ENCODE measurements at places on chromosomes 16 and 17.

- no peak for DNase-seq
These were observed 89.5 kb downstream of the CDH11 start for GRCh38 chr16:65032387-65032786.

DNA sequence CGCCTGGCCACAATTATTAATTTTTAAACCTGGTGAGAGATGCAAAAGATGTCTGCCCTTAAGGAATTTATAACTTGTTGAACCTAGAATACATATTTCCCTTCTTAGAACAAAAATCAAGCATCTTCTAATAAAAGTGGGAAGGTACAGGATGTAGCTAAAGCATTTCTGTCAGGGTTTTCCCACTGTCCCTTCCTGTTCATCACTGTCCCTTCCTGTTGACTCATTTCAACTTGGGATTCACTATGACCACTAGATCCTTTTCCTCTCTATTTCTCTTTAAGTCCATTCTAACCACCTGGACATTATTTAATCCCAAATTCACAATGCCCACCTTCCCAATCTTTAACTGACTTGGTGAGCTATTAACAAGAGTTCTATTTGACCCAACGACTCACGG, 33.9 kb upstream of the CDRT4 start:
- no peak for DNase-seq

- DNase-seq, result no peak
These were observed 438 bp downstream of the GRN start for GRCh38 chr17:44345454-44346026.

GRCh38 chr17:81223762-81224130, 981 bp upstream of the CEP131 start:
- DNase-seq, result no peak

GRCh38 chr16:48555597-48556242, 54.3 kb downstream of the N4BP1 start:
- DNase-seq, result no peak

- no peak for DNase-seq
These were observed 9.3 kb downstream of the MMP2 start for GRCh38 chr16:55488306-55488705.

- no peak for DNase-seq
These were observed 26.9 kb upstream of the ZNF750 start for GRCh38 chr17:82866590-82867191.

DNA sequence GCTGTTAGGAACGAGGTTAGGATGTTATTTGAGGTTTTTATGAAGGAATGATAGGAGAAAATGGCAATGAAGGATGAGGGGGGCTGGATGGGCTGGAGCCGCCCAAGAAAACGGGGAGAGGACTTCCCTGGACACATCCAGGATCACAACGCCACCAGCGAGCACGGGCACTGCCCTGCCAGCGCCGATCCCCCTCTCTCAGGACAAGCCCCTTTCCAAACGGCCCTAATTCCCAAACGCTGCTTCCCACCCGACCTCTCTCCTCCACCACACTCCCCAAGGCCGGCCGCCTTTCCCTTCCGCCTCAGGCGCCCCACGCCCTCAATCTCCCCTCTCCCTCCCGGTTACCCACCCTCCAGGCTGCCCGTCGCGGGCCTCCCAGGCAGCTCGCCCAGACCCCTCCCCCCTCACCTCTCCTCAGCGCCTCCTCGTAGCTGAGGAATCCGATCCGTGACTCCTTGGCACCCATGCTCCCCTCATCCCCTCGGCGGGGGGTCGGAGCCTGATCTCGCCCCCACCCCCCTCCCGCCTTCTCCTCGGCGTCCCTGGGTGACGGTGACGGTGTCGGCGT, 377 bp downstream of the USP32 start:
- no peak for DNase-seq

DNA sequence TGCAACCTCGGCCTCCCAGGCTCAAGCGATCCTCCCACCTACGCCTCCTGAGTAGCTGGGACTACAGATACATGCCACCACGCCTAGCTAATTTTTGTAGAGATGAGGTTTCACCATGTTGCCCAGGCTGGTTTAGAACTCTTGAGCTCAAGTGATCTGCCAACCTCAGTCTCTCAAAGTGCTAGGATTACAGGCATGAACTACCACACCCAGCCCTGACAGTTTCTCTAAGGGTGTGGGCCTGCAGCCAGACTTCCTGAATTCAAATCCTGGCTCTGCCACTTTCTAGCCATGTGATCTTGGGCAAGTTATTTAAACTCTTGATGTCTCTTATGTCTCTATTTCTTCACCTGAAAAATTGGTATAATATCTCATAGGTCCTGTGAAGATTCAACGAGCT, 5.6 kb downstream of the CUEDC1 start:
- DNase-seq, result no peak

- no peak for DNase-seq
These were observed 68.0 kb upstream of the DOC2B start for GRCh38 chr17:249236-249993.

GRCh38 chr17:40326014-40326831, 17.2 kb downstream of the RARA start:
- DNase-seq, result no peak

DNA sequence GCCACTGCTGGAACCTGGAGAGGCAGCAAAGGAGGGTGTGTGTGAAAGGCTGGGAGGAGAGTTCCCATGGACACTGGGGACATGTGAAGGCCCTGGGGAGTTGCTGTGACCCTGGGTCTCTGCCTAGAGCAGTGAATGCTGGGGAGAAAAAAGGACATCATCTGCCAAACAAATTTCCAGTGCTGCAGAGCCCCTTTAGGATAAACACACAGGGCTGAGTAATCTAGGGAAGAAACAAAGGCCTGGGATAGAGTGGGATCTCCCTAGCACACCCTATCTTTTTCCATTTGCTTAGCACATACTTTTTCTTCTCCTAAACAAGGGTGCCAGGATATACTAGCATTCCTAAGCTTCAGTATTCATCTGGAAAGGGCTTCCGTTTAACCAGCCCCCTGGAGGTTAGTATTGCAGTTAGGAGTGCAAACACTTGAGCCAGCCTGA, 3.3 kb upstream of the HIGD1B start:
- no peak for DNase-seq

DNA sequence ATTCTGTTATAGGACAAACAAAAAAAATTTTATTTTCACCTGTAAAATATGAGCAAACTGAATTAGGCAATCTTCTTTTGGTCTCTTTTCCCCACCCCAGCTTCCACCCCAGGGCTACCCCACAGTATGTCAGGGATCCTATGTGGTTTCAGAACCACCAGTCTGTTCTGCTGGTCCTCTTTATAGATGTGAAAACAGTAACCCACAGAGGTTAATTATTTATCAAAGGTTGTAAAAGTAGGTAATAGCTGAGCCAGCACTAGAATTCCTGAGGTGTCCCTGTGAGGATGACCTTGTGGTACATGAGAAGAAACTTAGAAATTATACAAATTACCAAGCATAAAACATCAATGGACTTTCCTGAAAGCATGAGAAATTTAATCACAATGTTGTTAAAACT, 428.7 kb downstream of the CNTNAP4 start:
- no peak for DNase-seq

DNA sequence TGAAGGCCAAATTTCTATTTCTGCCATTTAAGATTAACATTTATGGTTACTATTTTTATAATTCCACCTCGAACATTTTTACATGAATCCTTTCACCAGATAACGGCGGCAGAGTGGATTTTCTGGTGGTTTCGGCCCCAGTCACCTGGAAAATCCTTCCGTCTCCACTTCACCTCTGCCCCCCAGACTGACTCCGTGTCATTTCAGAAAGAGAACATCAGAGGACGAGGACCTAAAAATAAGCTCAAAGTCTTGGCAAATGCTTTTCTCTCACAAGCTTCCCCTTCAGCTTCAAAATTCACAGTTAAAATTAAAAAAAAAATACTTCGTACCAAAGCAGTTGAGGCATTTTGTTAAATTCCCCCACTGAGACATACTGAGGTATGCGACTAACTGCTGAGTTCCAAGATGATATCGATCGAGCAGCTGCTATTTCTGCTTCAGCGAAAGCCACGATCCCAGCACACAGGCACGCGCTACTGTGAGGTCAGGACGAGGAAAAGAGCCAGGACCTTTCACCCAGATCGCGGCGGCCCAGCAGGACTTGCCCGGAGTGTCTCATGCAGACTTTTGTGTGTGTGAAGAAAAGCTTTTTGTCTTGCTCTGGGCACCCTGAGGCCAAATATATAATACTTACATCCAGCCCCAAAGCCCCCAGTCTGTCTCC, 36.8 kb downstream of the ASPA start:
- DNase-seq, result no peak

DNA sequence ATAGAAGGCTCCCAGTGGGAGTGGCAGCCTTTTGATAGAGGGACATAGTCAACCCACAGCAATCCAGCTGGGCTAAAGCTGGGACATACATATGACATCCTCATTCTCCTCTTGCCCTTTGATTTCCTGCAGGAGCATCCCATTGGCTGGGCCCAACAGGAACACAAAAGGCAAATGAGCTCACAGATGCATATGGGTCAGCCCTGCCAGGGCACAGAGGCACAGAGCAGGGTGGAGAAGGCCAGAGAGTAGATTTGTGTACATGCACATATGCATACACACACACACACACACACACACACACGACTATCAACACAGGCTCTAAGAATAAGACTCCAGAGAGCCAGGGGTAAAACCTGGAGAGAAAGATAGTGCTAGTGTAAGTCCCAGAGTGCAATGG, 58.6 kb downstream of the MMD start:
- DNase-seq, result no peak

DNA sequence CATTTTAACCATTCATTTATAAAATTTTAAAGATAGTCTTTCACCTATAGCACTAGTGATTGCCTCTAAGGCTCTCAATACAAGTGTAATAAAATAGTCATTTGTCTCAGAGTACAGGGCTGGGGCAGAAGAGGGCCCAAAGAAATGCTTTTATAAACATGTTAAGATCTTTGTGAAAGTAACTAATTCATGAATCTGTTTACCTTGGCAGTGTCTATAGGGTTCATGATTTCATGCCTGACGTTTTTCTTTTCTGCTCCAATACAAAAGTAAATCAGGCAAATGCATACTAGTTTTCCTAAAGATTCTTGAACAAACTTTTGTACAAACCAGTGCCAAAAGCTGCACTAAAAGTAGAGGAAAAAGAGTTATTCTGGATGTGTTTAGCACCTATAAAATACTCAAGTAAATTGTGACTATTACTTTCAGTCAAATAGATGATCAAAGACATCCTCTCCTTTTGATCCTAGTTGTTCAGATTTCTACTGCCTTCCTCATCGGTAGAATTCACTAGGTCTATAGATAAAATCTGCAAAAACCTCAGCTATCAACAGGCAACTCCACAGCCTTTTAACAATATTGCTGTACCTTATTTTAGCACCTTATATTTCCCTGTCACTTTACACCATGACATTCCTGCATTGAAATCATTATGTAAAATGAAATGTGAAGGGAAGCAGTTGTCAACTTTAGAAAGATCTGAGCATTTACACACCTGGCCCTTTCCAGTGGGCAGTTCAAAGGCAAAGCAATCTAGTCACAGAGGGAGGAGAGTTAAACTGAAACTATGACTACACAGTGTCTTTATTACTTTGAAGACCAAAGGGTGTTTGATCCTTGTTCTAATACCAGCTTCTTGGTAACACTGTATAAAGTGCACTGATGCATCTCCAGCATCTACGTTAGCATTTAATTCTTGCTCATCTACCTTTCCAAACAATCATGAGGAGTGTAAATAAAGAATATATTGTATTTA, 100.0 kb upstream of the MED13 start:
- DNase-seq, result no peak

- no peak for DNase-seq
These were observed 452.2 kb upstream of the EEF2KMT start for GRCh38 chr16:5549802-5550201.

DNA sequence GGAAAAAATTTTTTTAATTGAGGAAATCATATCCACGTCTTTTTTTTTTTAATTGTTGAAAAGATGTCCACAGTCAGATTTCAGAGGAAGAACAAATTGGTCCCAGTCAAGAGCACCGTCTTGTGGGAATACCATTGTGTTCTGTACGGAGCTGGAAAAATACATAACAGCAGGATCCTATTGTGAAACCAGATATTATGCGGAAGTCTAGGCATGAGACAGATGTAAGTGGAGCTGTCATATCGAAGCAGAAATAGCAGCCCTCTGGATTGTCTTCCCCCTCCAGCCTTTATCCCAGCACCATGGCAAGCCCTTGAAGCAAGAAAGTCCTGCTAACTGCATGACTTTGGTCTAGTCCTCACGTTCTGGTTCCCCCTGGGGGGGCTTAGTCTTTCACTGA, 391.6 kb upstream of the ASIC2 start:
- DNase-seq, result no peak

DNA sequence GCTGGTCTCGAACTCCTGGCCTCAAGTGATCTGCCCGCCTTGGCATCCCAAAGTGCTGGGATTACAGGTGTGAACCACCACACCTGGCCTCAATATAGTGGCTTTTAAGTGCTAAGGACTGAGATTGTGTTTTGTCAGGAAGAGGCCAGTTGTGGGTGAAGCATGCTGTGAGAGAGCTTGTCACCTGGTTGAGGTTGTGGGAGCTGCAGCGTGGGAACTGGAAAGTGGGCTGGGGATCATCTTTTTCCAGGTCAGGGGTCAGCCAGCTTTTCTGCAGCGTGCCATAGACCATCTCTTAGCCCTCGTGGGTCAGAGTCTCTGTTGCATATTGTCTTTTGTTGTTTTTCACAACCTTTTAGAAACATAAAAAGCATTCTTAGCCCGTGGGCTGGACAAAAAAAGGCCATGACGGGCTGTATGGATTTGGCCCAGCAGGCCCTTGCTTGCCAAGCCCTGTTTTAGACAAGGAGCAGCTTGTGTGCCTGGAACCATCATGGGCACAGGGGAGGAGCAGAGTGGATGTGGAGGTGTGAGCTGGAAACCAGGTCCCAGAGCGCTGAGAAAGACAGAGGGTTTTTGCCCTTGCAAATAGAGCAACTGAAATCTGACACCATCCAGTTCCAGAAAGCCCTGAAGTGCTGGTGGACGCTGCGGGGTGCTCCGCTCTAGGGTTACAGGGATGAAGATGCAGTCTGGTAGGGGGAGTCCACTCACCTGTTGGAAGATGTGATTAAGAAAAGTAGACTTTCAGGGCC, 5.5 kb downstream of the BIRC5 start:
- no peak for DNase-seq

- no peak for DNase-seq
These were observed 19.0 kb upstream of the NBR1 start for GRCh38 chr17:43151880-43152456.

DNA sequence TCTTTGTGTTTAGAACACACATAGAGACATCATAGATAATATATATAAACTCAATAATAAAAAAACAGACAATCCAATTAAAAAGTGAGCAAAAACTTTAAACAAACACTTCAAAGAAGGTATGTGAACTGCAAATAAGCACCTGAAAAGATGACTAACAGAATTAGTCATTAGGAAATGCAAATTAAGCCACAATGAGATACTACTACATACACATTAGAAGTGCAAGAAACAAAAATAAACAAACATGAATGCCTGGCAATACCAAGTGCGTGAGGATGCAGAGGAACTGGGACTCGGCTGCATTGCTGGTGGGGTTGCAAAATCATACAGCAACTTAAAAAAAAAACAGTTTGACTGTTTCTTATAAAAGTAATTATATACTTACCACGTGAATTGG, 799.0 kb downstream of the KCNJ2 start:
- DNase-seq, result no peak
